ENCODE measurements at places on chromosomes 2 and 18. TPM values are rescaled to one million over a fixed set of nuclear protein-coding genes. Genes with fewer than 3 reads are reported as not detected.

UGT1A3 gene
- total RNA-seq = 0.78 TPM

MXD1 gene
- 0.88 TPM for total RNA-seq

INPP5D gene
- total RNA-seq = not detected

PID1 gene
- total RNA-seq = 3.6 TPM

ZC3H6 gene
- total RNA-seq = 8.6 TPM

CCDC85A gene
- 0.70 TPM for total RNA-seq

FAM228A gene
- total RNA-seq = 1.5 TPM

TYMS gene
- total RNA-seq = 173 TPM

IGFBP2 gene
- total RNA-seq = 110 TPM

LIPG gene
- total RNA-seq = 4.5 TPM

ANKAR gene
- total RNA-seq = 4.1 TPM

CHRND gene
- total RNA-seq = not detected

IL1R2 gene
- 3.2 TPM for total RNA-seq

SPHKAP gene
- total RNA-seq = not detected

All from Caki2 (cell line).